ENCODE measurements at places on chromosomes 6 and 20.

DNA sequence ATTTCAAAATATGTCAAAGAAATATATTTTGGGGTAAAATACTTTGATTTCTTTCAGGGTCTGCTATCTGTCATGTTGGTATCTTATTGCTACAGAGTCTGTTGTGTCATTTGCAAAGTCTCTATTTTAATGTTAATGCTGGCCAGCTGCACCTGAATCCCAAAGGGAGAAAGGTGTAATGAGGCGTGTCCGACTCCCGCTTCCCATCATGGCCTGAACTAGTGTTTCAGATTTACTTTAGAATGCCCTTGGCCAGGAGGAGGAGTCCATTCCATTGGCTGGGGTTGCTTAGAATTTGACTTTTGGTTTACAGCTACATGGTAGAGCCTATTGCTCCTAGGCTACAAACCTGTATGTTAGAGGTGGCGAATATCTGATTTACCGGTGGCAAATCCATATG, 69.3 kb downstream of the FAM50B start:
- no peak for DNase-seq

- DNase-seq = no peak
Observed at GRCh38 chr6:169156108-169156792, 97.4 kb downstream of the THBS2 start.

GRCh38 chr6:131173680-131174079, 38.4 kb downstream of the AKAP7 start:
- no peak for DNase-seq

GRCh38 chr20:47348539-47349142, 7.9 kb downstream of the ZMYND8 start:
- no peak for DNase-seq

DNA sequence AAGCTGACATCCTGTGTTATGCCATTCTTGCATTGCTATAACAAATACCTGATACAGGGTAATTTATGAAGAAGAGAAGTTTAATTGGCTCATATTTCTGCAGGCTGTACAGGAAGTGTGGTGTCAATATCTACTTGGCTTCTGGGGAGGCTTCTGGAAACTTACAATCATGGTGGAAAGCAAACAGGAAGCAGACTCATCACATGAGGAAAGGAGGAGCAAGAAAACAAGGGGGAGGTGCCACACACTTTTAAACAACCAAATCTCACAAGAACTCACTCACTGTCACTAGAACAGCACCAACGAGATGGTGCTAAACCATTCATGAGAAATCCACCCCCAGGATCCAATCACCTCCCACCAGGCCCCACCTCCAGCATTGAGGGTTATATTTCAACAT, 143.1 kb upstream of the GGTLC1 start:
- DNase-seq = no peak

DNA sequence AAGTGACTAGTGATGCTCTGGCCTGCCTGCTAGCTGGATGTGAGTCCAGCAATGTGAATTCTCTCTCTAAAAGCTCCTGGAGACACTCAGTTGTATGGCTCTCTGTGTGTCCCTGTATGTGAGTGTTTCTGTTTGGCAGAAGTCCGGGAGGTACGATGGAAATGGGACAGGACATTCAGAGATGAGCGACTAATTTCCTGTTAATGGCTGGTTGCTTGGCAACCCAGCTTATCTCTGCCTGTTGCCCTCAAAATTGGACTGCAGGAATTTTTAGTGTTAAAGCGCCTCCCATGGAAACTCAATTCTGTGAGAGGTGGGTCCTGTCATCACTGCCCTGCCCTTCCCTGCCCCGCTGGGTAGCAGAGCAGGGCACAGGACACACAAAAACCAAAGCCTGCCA, 136.8 kb upstream of the LRFN2 start:
- no peak for DNase-seq

DNA sequence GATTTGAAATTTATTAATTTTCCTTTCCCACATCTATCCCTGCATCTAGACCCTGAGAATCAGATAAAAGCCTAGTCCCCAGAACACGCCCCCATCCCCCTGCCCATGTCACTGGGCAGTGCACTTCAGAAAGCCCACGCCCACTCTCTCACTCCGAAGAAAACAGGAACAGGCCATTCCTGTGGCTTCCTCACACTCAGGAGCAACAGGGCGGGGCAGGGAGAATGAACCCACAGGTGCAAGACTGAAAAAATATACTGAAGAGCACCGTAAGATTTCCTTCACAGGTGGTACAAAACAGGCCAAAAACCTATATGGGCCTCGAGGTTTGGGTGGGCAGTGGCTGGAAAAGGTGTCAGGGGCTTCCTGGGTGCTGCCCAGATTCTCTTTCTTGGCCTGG, 3.4 kb downstream of the OXT start:
- DNase-seq = no peak

- no peak for DNase-seq
Observed at GRCh38 chr20:2219481-2220006, 76.3 kb upstream of the TGM3 start.
